LNCaP clone FGC (cell line): ENCODE measurements at places on chromosomes 3 and 15.

- no peak for DNase-seq
Measured at GRCh38 chr3:133894353-133895207, 1.1 kb downstream of the RAB6B start.

DNA sequence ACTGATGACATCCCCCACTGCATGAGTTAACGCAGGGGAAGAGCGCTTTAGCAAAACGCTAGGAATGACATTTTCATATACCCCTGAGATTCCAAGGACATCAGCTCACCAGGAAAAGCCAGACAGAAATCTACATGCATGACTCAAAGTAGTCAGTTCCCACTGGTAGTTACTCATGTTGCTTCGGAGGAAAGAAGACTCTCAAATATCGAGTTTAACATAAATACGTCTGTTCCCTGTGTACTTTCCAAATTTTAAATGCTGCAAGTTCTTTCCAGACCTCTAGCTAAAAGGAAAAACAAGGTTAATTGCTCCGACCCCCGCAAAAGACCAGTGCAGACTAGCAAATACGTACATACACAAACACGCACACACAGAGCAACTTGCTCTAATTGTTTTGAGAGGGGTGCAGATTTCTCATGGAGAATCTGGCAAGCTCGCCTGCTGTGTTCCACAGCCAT, 115.4 kb upstream of the PRICKLE2 start:
- DNase-seq, result no peak

DNA sequence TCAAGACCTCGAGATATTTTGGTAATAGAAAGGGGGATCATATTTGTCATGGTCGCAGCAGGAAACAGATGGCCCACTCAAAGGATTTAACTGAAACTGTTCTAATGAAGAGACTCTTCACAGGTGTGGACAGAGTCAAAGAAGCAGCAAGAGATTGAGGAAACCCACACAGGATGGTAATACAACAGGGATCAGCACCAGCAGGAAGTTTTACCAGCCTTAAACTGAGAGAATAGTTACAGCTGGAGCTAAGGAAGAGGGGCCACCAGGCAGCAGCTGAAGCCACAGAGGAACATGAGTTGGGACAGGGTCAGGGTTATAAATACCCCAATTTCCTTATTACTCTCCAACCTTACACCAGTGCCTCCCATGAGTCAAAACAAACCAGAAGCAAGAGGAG, 131.8 kb upstream of the UBE2E2 start:
- DNase-seq, result no peak

GRCh38 chr3:26560081-26560480, 62.5 kb upstream of the LRRC3B start:
- DNase-seq, result no peak

DNA sequence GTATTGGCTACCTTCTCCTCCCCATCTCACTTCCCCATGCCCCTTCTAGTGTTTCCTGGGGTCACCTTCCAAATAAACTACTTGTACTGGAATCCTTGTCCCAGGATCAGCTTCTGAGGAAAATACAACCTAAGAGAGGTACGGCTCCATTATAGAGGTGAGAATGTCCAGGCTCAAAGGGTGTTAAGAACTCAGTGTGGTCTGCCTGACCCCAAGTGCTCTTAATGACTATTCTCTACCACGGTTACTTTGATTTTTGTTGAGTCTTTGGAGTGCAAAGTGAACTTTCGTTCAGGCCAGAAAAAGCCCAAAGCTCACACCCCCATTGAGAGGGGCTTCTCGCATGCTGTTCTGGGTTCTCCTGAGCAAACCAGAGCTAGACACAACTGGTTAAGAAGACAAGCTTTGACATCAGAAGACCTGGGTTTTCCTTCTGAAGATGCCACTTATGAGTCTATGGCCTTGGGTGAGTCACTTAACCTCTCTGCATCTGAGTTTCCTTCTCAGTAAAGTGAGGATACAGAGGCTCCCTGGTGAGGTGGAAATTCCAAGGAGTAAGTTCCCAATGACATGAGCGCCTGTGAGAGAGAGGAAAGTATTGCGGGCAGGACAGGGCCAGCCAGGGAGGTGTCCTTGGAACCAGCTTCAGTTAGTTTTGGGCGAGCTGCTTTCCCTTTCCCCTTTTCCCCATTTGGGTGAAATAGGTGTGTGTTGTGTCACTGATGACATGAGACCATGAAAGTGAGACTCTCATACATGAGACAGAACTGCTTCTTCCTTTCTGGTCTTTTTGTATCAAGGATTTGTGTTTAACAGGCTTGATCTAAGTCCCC, 475.0 kb upstream of the PROK2 start:
- no peak for DNase-seq

GRCh38 chr3:157491136-157491535, 12.1 kb downstream of the VEPH1 start:
- peak; percentile 63 for DNase-seq

GRCh38 chr3:119891944-119892721, 110.2 kb downstream of the NR1I2 start:
- DNase-seq, result peak; percentile 54

DNA sequence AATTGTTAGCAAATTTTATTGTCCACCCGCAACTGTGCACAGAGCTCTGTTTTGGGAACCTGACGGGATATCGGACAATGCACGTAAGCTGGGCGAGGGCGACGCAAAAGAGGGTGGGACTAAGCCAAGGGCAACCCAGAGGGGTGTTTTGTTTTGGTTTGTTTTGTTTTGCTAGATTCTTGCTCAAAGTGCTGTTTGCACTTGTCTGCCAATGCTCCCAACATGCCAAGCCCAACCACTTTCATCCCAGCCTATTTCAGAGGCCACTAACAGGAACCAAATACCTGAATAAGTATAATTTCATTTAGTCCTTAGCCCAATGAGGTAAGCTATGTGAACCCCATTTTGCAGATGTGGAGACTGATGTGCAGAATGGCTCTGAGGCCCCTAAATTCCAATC, 9.7 kb upstream of the CMTM7 start:
- no peak for DNase-seq
